Stimulated activated CD8-positive, alpha-beta memory T cell treated with anti-CD3 and anti-CD28 coated beads, Interleukin-2, amount 100 ng/mL, for 1 hour (primary cell): ENCODE measurements at places on chromosomes 11 and 22.

GRCh38 chr22:38879108-38879729 is 7.2 kb upstream of the CBX6 start:
- no peak for DNase-seq

- no peak for DNase-seq
Measured at GRCh38 chr11:130043575-130043974, 26.1 kb upstream of the APLP2 start.

GRCh38 chr11:47918882-47919495 is 61.4 kb upstream of the PTPRJ start:
- DNase-seq: no peak

- DNase-seq: no peak
Measured at GRCh38 chr11:43631732-43632131, 48.8 kb upstream of the HSD17B12 start.

DNA sequence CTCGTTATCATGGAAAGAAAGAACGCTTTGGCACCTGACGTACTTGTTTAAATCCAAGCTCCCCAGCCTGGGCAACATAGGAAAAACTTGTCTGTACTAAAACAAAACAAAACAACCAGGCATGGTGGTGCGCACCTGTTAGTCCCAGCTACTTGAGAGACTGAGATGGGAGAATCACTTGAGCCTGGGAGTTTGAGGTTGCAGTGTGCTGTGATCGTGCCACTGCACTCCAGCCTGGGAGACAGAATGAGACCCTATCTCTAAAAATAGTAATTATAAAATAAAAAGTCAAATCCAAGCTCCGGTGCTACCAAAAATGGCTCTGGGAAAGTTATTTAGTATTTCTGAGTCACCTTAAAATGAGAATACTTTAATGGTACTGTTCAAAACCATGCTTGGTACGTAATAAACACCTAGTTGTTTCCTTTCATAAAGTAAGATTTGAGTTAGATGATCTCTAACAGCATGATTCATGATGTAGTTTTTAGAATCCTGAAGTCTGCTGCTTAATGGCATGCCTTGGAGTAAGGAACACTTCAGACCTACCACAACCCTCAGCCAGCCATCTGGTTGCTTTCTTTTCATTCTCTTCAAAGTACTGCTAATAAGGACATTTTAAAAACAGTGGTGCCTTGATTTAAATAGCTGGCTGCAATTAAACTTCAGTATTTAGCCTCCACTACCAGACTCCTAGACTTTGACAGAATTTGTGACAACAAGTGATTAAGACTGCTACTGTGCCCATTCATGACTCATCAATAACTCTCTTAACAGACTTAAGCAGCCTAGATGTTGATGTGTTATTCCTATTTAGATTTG is 8.4 kb downstream of the PPME1 start:
- no peak for DNase-seq

DNA sequence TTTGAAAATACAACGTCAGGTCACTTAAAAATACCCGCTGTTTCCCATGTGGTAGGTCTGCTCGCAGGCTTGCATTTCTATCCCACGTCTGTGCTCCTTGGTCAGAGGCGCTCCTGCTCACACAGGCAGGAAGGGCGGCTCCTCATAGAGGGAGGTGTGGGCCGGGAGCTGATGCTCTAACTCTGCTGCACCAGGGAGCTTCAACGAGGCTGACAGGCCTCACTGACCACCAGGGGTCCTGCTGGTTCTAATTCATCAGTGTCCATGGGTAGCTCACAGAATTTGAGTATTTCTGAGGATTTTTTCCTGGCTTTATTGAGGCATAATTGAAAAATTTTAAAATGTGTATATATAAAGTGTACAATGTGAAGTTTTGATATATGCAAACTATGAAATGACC is 68.5 kb downstream of the PIWIL3 start:
- no peak for DNase-seq

DNA sequence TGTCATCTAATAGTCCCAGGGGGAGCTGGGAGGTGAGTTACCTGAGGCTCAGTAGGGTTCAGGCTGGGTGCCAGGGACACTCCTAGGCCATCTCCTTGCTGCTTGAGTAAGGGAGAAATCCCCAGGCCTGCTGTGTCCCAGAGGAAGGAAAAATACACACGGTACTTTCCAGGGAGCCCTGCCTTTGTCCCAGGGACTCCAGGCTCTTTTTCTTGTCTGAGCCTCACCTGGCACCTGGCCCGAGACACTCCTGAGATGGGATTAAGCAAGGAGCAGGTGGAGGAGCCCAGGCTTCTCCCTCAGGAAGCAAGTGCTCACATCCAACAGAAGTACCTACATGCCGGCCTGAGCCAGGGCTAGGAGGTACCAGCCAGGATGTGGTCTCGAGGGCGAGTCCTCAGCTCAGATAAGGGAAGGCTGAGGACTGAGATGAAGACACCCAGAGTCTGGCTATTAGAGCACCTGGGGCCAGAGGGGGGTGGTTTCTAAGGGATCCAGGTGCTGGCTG is 899 bp upstream of the KLHDC7B start:
- no peak for DNase-seq

GRCh38 chr11:19803506-19803998 is 90.9 kb downstream of the NAV2 start:
- no peak for DNase-seq
